ENCODE measurements at places on chromosomes 7 and 10. TPM values are rescaled to one million over a fixed set of nuclear protein-coding genes. Genes with fewer than 3 reads are reported as not detected.
A peak's percentile ranks its signal among the peaks of the same experiment; 100 is the strongest.

DNA sequence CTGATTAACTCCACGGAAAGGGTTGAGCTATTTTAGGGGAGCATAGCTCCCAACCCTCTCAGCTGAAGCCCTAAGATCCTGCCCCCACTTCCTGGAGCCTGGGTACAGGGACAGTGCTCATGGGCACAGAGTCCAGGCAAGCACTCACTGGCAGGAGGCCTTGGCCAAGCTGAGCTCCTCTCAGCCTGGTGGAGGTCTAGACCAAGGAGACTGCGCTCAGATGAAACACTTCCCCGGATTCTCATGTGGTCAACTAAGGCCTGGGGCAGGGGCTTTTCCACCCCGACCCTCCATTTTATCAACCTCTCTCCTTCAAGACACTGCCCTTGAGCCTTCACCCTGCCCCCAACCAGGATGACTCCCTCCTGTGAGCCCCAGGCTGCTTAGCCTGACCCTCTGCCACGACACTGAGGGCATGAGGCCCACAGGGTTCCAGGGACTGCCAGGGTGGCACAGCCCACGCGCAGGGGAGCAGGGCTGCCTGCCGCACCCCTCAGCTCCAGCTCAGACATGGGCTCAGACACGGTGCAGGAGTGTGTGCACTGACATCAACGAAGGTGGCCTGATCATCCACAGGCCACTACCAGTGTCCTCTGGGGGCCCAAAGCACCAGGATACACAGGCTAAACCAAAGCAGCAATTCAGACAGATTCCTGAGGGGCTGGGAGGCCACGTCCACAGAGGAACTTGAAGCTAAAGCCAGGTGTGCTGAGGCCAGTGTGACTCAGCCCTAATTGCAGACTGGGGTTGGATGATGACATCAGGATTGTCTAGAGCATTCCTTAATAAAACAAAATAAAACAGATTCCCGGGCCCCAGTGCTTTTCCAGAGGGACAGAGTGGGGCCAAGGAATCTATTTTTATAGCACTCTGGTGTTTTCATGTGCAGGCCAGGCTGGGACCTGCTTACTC, 18.8 kb downstream of the CHAT start:
- H3K4me3 ChIP-seq, result no peak overlapping the region
- DNase-seq, result peak; percentile 22
- H3K36me3 ChIP-seq, result no peaks in the 10 kb centered on the region
- H3K27ac ChIP-seq, result no peak overlapping the region
- no peaks in the 10 kb centered on the region for H3K27me3 ChIP-seq

- H3K27ac ChIP-seq, result no peak overlapping the region
- no peaks in the 10 kb centered on the region for H3K4me1 ChIP-seq
- H3K27me3 ChIP-seq, result no peaks in the 10 kb centered on the region
- H3K36me3 ChIP-seq, result no peaks in the 10 kb centered on the region
- H3K4me3 ChIP-seq, result no peak overlapping the region
- no peak for DNase-seq
Observed at GRCh38 chr10:122421742-122422141, 32.7 kb upstream of the ARMS2 start.

- H3K36me3 ChIP-seq, result no peaks in the 10 kb centered on the region
- no peak for DNase-seq
- H3K27me3 ChIP-seq, result no peaks in the 10 kb centered on the region
- H3K27ac ChIP-seq, result peak overlapping the region; percentile 73
- no peaks in the 10 kb centered on the region for H3K4me1 ChIP-seq
Observed at GRCh38 chr10:29736366-29737073, 101.7 kb upstream of the SVIL start.

GRCh38 chr10:120279196-120279595, 177.8 kb upstream of the PLPP4 start:
- H3K4me3 ChIP-seq, result no peak overlapping the region
- H3K27me3 ChIP-seq, result no peaks in the 10 kb centered on the region
- no peaks in the 10 kb centered on the region for H3K36me3 ChIP-seq
- DNase-seq, result no peak
- H3K4me1 ChIP-seq, result no peaks in the 10 kb centered on the region

DNA sequence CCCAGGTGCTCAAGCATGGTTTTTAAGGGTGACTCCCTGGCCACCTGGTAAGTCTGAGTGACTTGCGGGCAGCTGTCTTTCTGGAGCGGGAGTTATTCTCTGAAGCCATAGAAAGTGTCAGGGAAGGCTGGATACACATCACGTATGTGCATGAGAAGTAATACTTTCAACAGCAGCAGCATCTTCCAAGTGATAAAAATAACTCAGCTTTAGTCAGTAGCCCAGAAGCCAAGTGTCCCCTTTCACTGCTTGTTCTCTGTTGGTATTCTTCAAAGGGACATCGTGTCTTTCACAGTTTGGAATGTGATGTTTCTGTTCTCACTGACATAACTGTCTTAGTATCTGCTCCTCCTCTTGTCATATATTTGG, 97.6 kb downstream of the KIAA1217 start:
- DNase-seq, result no peak
- no peaks in the 10 kb centered on the region for H3K4me1 ChIP-seq
- no peaks in the 10 kb centered on the region for H3K27me3 ChIP-seq
- H3K36me3 ChIP-seq, result no peaks in the 10 kb centered on the region
- no peak overlapping the region for H3K4me3 ChIP-seq

DNA sequence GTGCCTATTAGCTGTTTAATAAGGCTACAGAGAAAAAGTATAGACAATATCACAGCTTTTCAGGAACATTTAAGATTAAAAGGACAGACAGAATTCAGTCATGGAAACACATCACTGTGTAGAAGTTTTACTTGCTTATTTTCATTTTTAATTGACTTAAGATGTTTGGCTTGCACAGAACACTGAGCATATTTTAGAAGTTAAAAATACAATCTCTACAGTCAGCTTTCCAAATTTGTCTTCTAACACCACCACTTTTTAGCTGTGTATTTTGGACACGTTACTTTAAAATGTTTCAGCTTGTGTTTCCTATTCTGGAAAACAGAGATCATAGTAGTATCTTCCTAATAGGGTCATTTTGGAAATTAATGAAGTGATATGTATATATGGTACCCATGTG, 11.8 kb downstream of the CFAP69 start:
- DNase-seq, result no peak
- H3K36me3 ChIP-seq, result no peaks in the 10 kb centered on the region
- H3K4me3 ChIP-seq, result no peak overlapping the region
- H3K4me1 ChIP-seq, result no peaks in the 10 kb centered on the region

DNA sequence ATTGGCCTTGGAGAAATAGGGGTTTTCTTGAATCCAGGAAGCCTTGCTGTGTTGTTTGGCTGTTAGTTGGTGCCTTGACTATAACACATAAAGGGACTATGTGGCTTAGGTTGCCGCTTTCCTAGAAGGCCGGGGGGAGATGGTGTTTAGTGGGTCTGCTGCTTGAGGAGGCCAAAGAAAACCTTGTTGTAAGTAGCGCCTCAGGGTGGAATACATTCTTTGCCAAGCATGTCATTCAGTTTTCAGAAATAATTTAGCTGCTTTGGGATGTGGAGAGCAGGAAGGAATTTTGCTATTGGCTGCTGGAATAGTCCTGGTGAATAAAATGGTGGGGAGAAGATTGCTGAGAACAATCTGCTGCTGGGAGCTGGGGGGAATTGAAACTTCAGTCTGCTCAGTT, 132.9 kb upstream of the WNT16 start:
- no peaks in the 10 kb centered on the region for H3K27me3 ChIP-seq
- H3K4me1 ChIP-seq, result no peaks in the 10 kb centered on the region
- no peak overlapping the region for H3K4me3 ChIP-seq
- H3K27ac ChIP-seq, result no peak overlapping the region
- no peak for DNase-seq

CACUL1 gene
- 42.6 TPM for total RNA-seq

NKX2-3 gene
- 19.0 TPM for total RNA-seq

DNA sequence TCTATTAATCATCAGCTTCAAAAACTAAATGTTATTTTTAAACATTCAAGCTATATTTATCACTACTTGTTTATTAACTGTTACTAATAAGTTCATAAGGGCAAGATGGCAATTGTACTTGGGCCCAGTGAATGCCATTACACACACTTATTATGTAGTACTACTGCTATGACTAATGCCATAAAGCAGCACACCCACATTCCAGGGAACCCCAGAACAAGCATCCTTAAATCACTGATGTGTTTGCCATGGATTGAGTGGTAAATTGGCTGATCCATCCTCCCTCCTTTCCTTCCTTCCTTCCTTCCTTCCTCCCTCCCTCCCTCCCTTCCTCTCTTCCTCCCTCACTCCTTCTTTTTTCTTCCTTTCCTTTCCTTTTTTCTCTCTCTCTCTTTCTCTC, 37.4 kb upstream of the RSU1 start:
- no peaks in the 10 kb centered on the region for H3K27me3 ChIP-seq
- H3K4me1 ChIP-seq, result no peaks in the 10 kb centered on the region
- no peak for DNase-seq
- no peaks in the 10 kb centered on the region for H3K36me3 ChIP-seq
- H3K27ac ChIP-seq, result no peak overlapping the region
- H3K4me3 ChIP-seq, result no peak overlapping the region

NME8 gene
- not detected for total RNA-seq

DNA sequence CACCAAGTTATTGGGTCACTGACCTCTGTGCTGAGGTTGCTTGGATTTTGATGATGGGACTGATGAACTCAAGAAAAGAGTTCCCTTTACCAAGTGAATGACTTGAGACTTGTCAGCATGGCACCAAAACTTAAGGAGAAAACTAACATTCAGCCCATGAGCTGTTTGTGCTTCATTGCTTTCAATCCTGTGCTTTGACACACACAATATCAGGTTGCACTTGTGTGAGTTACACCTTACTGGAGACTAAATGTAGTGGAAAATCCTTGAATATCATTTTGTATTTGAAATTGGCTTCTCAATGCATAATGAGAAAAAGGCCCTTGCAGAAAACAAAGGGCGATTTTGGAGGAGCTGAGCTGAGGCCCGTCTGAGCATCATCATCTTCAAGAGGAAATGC, 2.7 kb downstream of the BAG3 start:
- DNase-seq, result no peak
- H3K27ac ChIP-seq, result peak overlapping the region; percentile 61

Measured in Peyer's patch (tissue), 4 donors.